AG20443 (cell line): ENCODE measurements at places on chromosomes 7 and 10.
A peak's percentile ranks its signal among the peaks of the same experiment; 100 is the strongest.

GRCh38 chr10:29849126-29849833 is 210.1 kb downstream of the JCAD start:
- peak; percentile 49 for DNase-seq

GRCh38 chr10:97210543-97210960 is 24.8 kb upstream of the SLIT1 start:
- DNase-seq, result peak; percentile 79

GRCh38 chr7:158303121-158303520 is 284.5 kb downstream of the PTPRN2 start:
- no peak for DNase-seq

GRCh38 chr7:112283382-112283910 is 77.0 kb downstream of the ZNF277 start:
- DNase-seq, result no peak

- DNase-seq, result no peak
These were observed 31.0 kb upstream of the ARHGAP12 start for GRCh38 chr10:31959461-31960173.

- peak; percentile 57 for DNase-seq
These were observed 110.8 kb upstream of the LRGUK start for GRCh38 chr7:134016223-134016941.

DNA sequence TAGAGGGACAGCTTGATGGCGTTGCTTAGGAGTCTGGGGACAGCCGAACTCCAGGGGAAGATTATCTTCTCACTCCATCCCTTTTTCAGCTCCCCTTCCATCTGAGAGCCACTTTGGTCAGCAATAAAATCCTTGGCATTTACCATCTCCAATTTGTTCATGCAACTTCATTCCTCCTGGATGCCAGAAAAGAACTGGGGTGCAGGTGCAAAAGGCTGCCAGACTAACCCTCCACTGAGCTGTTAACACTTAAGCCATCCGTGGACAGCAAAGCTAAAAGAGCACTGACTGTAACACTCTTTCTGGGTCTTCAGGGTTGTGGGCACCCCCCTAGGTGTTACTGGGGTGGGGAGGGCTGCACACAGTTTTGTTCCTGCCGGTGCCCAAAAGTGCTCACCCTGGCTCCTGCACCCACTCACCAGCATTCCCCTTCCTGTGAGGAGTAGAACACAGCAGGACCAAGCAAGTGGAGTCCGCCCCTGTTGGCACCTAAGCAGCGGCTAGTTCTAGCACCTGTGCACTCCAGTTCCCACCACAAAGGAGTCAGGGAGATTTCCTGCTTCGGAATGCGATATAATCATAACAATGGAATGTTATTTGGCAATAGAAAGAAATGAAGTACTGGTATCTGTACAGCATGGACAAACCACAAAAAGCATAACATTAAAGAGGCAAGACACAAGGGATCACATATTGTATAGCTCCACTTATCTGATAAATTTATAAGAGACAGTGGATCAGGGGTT is 95.1 kb downstream of the NPY start:
- DNase-seq, result peak; percentile 14

DNA sequence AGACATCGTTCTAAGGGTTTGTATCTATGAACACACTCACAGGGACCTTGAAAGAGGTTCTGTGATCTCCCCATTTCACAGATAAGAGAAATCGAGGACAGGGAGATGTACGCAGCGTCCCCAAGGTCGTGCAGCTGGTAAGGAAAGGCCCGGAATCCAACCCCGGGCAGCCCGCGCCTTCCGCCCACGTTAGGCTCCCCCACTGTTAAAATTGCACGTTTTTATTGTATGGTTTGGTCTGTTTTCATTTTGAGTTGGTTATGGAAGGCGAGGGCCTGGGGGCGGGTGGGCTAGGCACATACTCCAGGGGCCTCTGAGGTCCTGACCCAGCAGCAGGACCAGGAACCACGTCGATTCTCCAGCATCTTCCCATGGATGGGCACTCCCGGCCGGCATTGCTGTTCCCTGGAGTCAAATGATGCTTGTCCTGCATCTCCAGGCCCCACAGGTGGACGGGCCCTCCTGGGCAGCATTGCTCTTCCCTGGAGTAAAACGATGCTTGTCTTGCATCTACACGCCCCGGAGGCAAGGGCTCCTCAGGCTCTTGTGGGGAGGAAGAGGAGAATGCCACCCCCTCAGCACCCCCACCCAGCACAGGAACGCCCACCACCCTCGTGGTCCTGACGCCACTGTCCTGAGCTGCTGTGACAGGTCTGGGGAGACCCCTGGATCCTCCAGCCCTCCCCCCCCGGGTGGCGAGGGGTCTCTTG is 65.9 kb downstream of the PDGFA start:
- DNase-seq, result no peak

GRCh38 chr7:69670701-69671100 is 72.4 kb downstream of the AUTS2 start:
- peak; percentile 28 for DNase-seq

DNA sequence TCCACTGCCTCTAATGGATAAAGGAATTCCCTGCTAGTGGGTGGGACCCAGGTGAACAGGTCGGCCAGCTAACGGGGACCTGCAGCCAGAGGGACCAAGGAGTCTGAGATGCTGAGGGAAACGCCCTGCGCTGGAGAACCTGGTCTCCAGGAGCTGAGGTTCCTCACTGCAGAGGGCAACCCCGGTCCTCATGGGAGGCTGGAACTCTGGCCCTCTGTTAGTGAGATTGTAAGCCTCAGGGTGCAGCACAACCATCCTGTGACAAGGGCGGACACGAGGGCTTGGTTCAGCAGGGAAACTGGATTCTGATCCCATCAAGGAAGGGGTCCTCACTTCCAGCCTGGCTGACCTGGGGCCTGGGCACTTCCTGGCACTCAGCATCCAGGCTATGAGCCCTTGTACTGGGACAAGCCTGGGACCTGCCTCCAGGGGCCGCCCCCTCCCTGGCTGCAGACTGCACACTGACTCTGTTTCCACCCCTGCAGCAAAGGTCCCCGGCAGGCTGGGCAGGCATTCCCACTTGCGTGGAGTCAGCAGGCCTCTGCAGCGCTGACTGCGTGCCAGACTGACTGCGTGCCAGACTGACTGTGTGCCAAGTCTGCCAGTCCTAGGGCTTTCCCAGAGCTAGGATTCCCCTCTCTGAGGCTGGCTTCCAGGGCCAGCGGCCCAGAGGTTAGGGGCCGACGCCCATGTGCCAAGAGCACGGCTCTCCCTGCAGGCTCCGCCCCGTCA is 143.2 kb downstream of the MAPK8 start:
- peak; percentile 12 for DNase-seq

- DNase-seq, result no peak
These were observed 223.9 kb downstream of the NEBL start for GRCh38 chr10:20673175-20673574.

DNA sequence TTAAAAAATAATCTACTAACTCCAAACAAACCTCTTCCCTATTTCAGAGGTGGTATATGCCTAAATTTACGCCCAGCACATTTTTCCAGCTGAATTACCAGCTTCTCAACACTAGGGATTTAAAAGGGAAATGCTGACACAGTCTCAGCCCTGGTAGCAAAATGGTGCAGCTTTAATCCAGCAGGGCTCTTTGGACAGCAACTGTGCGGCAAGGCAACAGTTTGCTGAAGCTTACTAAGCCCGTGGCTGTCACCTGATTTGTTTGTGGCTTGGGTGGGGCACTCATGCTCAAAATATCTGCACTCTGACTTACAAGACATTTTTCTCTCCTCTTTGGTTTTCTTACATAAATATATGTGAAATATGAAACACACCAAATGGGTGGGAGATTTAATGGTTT is 206.7 kb downstream of the POU6F2 start:
- DNase-seq, result peak; percentile 16

DNA sequence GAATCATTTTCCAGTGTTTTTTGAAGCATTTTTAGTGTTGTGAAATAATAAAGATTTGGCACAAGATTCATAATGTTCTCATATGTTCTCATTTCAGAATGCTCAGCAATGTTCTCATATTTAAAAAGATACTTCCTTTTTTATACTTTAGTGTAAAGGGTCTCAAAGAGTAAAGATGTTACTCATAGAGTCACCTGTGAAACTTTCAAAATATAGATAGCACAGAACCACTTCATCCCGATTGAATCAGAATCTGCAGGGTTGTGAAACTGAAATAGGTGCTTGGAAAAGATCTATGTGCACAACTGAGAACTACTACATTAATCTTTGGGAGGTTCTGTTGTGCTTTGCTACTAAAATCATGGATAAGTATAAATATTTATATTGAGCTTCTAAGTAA is 144.7 kb downstream of the MDFIC start:
- DNase-seq, result no peak

DNA sequence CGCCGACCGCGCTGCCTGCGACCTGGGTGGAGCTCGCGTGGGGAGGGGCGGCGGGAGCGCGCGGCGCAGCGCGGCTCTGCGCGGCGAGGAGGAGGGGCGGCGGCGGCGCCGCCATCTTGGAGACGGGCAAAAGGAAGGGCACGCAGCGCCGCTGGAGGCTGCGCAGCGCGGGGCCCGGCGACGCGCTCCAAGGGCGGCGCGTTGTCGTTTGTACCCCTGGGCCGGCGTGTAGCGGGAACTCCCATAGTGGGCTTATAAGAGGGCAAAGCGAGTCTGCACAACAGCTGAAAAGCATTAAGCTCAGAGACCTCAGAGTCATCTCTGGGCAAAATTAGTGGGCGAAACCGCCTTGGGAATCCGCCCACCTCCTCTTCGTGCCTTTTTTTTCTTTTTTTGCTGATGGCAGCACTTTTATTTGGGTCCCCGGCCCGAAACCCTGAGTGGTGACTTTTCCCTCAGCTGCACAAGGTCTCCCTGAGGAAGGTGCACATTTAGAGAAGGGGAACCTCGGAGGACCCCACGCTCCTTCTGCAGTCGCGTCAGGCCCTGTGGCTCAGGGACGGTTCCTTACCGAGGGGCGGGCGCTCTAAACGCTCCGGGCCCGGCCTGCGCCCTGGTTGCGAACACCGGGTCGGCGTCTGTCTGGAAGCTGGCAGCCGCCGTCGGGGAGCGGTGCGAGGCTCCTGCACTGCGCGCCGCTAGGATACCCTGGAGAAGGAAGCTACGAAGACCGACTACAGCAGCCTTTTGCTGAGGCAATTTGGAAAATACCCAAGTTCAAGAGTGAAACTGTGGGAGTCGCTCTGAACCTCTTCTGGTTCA is 428 bp upstream of the MCMBP start:
- DNase-seq, result peak; percentile 95

DNA sequence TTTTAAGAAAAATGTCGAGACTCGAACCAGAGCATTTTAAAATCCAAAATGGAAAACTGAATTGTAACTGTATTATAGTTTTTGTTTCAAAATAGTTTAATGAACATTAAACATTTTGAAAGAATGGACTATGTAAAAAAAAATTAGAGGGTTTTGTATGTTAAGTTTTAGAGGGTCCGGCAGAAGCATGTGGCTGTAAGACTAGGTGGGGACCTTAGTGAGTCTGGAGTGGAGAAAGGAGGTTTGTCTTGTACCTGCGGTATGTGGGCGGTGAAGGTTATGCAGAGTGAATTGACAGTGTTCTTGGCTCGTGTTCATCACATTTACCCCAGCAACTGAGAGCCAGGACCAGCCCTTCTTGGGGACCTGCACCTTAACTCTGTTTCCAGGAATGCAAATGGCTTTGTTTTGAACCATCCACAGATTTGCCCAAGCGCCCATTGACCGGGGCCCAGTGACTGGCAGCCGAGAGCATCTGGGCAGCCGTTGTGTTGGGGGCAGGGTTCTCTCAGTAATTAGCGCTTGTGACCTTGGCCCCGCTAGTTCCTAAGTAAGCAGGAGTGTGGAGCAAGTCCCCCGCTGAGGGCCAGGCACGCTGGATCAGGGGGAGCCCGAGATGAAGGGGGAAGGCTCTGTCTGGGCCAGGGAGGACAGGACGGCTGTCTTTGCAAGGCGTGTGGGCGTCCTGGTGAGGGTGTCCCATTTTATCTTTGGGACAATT is 1.4 kb upstream of the KLF6 start:
- no peak for DNase-seq

DNA sequence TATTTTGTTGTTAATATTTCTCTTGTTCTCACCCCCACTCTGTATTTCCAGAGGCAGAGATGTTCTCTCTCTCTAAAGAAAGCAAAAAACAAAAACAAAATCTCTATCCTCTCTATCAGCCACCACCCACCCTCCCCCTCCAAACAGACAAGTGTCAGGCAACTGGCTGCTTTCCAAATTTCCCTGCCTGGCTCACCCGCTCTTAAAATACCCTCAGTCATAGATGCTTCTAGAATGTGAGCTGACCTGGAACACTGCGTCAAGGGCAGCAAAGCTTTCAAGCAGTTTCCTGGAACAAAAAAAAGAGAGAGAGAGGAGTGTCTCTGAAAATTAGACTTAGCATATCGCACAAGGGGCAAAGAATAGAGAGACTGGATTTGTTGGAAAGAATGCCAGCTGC is 341.0 kb upstream of the ZMIZ1 start:
- no peak for DNase-seq

DNA sequence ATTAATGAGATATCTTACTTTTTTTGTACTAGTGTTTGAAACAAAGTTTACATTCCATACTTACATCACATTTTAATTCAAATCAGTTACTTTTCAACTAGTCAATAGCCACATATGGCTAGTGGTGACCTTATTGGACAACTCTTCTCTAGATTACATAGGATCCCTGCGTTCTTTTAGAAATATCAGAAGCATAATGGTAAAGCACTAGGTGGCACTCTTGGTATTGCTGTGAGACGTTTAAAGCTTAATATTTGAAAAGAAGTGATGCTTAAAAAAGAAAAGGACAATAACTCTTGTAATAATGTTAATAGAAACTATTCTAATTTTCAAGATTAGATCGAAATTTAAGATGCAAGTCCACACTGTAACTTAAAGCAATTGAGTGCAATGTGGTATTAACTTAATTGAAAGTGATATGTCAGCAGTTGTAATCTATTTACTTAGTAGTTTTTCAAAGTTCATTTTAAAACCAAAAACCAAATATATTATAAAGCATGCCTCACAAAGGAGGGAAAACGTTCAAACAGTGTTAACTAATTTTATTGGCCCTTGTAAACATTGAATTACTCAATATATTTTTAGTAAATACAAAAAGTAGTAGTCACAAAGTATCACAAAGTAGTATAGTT is 339.1 kb downstream of the ATRNL1 start:
- no peak for DNase-seq

GRCh38 chr10:118955531-118955930 is 74.0 kb upstream of the NANOS1 start:
- peak; percentile 3 for DNase-seq

- peak; percentile 76 for DNase-seq
These were observed 30.7 kb upstream of the TRIL start for GRCh38 chr7:28988810-28989209.

GRCh38 chr10:23604613-23605012 is 165.7 kb downstream of the OTUD1 start:
- DNase-seq, result no peak

DNA sequence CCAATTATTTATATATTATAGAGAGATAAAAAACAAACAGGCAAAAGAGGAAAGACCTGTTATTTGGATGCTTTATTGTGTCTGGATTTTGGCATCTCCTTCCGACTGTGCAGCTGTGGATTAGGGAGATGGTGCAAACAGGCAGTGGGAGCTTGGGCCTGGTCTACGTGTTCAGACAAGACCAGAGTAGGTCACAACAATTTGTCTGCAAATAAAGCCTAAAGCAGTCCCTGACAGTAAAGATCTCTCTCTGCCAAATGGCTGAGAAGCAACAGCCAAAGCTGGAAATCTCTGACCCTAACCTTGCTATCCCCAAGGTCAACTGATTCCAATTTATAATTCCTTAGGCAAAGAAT is 82.0 kb downstream of the ABLIM1 start:
- no peak for DNase-seq
